Keratinocyte (primary cell): ENCODE measurements at places on chromosomes 3 and 15. TPM values are rescaled to one million over a fixed set of nuclear protein-coding genes. Genes with fewer than 3 reads are reported as not detected.

ANKRD34C gene
- polyA plus RNA-seq: not detected in 3 replicates

CYP1A2 gene
- polyA plus RNA-seq: 0.04 to 0.09 TPM in 2 of 3 replicates, not detected in the other

SV2B gene
- polyA plus RNA-seq: 0.01 to 0.04 TPM in 2 of 3 replicates, not detected in the other

AP4E1 gene
- polyA plus RNA-seq: 4.2 to 7.9 TPM (median 5.4 TPM) in 3 replicates

SLC51B gene
- not detected in 3 replicates for polyA plus RNA-seq

FBXL22 gene
- polyA plus RNA-seq: 0.04 TPM in 2 of 3 replicates, not detected in the other

FSIP1 gene
- 1.1 to 1.5 TPM (median 1.2 TPM) in 3 replicates for polyA plus RNA-seq

KBTBD8 gene
- 4.2 to 7.5 TPM (median 5.2 TPM) in 3 replicates for polyA plus RNA-seq

CYP1A1 gene
- polyA plus RNA-seq: 3.1 to 23.4 TPM (median 4.8 TPM) in 3 replicates

CADPS gene
- polyA plus RNA-seq: not detected in 3 replicates

UTS2B gene
- polyA plus RNA-seq: not detected in 3 replicates

WDR49 gene
- 0.01 TPM in 1 of 3 replicates, not detected in the others for polyA plus RNA-seq

CAPN3 gene
- polyA plus RNA-seq: 6.9 to 28.8 TPM (median 15.8 TPM) in 3 replicates

SLC26A6 gene
- 24.9 to 35.7 TPM (median 34.5 TPM) in 3 replicates for polyA plus RNA-seq

GREM1 gene
- 0.02 to 0.04 TPM in 2 of 3 replicates, not detected in the other for polyA plus RNA-seq

APOD gene
- polyA plus RNA-seq: not detected in 3 replicates

STRIT1 gene
- not detected in 3 replicates for polyA plus RNA-seq

BOC gene
- polyA plus RNA-seq: 9.3 to 11.3 TPM (median 11.2 TPM) in 3 replicates

CDV3 gene
- 86.2 to 150 TPM (median 122 TPM) in 3 replicates for polyA plus RNA-seq

DOCK3 gene
- polyA plus RNA-seq: 0.10 to 0.28 TPM (median 0.11 TPM) in 3 replicates
